ENCODE measurements at places on chromosomes 3 and 15. TPM values are rescaled to one million over a fixed set of nuclear protein-coding genes. Genes with fewer than 3 reads are reported as not detected.

The CYP8B1 gene
- polyA plus RNA-seq, result not detected

DNA sequence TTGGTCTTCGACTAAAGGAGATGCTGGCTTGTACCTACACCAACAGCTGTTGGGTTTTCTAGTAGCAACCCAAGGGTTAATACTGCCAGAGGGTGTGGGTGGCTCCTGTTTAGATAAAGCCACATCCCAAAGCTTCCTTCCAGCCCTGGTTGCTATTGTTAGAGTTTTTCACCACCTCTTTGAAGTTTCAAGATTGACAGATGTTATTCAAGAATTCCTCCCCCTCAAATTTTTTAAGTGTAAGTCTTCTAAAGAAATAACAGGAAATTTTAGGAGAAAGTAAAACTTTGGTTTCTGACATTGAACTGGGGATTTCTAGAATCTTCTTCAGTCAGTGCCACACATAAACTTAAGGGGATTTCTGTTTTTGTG lies 60.9 kb downstream of the TGFBR2 start:
- DNase-seq, result no peak

DNA sequence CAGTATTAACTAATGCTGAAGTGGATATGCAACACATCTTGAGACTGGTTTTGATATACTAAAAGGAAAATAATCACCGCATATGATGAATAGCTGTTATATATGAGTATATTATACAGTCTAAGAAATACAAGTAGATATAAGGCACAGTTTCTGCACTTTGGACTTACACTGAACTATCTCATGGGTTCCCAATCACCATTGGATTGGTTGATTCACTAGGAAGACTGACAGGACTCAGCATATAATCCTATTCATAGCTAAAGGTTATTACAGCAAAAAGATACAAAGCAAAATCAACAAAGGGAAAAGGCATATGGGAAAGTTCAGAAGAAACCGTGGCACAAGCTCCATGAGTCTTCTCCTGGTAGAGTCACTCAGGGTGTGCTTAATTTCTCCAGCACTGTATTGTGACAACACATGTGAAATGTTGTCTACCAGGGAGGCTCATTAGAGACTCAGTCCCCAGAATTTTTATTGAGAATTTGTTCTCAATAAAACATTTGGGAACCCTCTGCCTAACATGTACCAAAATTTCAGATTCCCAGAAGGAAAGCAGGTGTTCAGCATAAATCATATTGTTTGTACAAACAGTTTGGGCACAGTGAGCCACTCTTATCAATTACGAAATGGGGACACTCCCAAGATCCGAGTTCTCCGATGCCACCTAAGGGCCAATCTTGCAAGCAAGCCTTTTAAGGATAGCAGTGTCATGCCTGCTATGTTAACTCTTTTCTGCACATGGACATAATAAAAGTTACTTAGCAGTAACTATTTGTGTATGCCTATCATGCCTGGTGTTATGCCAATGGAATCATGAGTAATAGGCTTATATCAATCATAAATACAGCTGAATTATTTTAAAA lies 26.8 kb downstream of the CMC1 start:
- no peak for DNase-seq

DNA sequence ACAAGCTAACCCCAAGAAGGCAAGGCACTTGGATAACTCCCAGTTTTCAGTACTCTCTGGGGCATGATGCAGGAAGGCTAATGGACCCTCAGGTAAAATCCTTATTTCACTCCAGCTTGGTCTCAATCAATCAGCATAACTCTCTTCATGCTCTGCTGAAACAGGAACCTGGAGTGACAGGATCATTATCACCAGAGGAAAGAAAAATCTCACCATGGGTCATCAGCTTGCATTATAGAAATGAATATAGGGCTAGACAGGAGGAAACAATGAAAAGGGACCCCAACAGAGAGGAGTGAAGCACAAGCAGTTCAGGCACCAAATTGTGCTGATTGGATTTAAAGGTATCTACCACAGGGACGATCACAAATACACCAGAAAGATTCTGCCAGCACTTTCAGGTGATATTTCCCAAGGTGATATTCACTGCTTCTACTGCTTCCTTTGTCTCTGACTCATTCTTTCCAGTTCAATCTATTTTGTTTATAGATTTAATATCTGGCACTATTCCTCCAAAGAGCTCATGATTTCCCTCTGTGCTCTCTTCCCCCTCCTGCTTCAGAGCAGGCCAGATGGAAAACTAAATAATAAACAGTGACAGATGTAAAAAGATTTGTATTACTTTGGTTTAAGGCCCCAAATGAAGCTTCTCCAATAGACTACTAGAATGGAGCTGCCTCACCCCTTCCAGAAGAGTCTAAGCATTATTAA lies 22.9 kb upstream of the THUMPD3 start:
- no peak for DNase-seq

DNA sequence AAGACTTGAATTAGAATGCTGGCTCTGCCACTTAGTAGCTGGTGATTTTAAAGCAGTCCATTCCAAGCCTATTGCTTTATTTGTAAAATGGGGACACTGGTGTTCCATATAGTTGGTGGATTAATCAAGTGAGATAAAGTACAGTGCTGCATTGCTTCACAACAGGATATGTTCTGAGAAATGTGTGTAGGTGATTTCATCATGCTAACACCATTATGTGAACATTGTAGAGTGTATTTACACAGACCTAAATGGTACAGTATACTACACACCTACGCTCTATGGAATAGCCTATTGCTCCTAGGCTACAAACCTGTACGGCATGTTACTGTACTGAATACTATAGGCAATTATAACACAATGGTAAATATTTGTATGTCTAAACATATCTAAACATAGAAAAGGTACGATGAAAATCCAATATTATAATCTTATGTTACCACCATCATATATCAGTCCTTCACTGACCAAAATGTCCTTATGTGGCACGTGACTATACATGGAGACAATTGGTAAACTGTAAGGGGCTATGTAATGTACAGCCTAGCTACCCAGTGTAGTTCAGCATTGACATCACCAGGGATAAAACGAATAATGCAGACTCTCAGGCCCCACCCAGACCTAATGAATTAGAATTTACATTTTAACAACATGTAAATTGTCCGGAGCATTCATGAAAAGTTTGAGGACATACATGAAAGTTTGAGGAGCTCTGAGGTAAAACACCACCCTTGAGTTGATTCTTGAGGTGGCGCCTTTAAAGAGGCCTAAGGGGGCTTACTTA lies 121.4 kb upstream of the BFSP2 start:
- no peak for DNase-seq

DNA sequence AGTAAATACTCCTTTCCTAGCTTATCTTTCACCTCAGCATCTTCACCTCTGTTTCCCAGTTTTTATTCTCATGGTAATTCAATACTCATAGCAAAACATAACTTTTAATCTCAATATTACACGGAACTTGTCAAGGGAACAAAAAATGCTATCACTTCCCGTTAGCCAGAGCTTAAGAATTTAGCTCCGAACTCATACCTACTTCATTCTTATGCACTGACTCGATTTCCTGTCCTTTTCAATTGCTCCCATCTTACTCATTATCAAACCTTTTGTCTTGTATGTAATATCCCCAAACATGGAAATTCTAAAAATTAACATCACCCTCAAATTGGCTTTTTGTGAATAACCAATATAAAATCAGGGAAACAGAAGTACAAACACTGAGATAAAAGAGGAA lies 28.2 kb downstream of the MYEF2 start:
- no peak for DNase-seq

All from CD8-positive, alpha-beta memory T cell (primary cell).